Myocyte (in vitro differentiated cells): ENCODE measurements at places on chromosomes 5 and 9. TPM values are rescaled to one million over a fixed set of nuclear protein-coding genes. Genes with fewer than 3 reads are reported as not detected.

The SLC36A2 gene
- total RNA-seq: not detected in 2 replicates

The NUDCD2 gene
- 8.3 and 10.7 TPM in 2 replicates for total RNA-seq

The P4HA2 gene
- 304 and 381 TPM in 2 replicates for total RNA-seq

The RUFY1 gene
- total RNA-seq: 36.9 and 38.2 TPM in 2 replicates

The C9orf152 gene
- total RNA-seq: not detected in 2 replicates

The LCN15 gene
- total RNA-seq: not detected in 2 replicates

The LURAP1L gene
- 9.3 and 9.4 TPM in 2 replicates for total RNA-seq

The NDST1 gene
- total RNA-seq: 73.7 and 105 TPM in 2 replicates

The ACSL6 gene
- 0.31 and 1.3 TPM in 2 replicates for total RNA-seq

The TMEM232 gene
- 2.8 and 4.2 TPM in 2 replicates for total RNA-seq

The SLC34A1 gene
- not detected in 2 replicates for total RNA-seq

The HRH2 gene
- not detected in 2 replicates for total RNA-seq
